ENCODE measurements at places on chromosomes 12 and 14.
A peak's percentile ranks its signal among the peaks of the same experiment; 100 is the strongest.

GRCh38 chr12:129610601-129611120 lies 293.2 kb downstream of the TMEM132D start:
- DNase-seq: peak; percentile 71

GRCh38 chr14:79318371-79318770 lies 892.9 kb downstream of the DIO2 start:
- DNase-seq: no peak

DNA sequence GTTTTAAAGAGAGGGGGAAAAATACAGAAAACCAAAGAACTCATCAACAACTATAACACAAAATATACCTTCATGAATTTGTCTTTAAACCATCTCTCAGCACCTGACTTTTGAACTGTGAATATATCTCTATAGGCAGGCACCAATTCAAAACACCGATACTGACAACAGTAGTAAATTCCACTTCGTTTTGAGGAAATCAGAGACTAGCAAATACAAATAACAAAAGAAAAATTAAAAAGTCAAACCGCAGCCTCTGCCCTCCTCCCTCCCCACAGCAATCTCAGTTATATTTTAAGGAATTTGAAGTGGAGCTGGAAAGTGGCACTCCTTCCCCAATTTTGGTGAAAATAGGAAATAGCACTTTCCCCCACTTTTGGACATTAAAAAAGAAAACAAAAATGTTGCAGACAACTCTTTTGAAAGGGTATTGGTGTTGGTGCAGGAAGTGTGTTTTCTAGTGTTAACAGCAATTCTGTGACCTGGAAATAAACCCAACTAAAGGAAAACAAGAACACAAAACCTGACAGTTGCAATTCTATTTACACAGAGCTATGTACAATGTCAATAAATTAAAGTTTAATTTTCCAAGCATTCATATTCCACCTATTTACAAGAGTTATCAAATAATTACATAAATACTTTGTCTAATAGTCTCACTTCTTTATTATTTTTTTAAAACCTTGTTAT lies 13.5 kb downstream of the TBX3 start:
- DNase-seq: no peak

DNA sequence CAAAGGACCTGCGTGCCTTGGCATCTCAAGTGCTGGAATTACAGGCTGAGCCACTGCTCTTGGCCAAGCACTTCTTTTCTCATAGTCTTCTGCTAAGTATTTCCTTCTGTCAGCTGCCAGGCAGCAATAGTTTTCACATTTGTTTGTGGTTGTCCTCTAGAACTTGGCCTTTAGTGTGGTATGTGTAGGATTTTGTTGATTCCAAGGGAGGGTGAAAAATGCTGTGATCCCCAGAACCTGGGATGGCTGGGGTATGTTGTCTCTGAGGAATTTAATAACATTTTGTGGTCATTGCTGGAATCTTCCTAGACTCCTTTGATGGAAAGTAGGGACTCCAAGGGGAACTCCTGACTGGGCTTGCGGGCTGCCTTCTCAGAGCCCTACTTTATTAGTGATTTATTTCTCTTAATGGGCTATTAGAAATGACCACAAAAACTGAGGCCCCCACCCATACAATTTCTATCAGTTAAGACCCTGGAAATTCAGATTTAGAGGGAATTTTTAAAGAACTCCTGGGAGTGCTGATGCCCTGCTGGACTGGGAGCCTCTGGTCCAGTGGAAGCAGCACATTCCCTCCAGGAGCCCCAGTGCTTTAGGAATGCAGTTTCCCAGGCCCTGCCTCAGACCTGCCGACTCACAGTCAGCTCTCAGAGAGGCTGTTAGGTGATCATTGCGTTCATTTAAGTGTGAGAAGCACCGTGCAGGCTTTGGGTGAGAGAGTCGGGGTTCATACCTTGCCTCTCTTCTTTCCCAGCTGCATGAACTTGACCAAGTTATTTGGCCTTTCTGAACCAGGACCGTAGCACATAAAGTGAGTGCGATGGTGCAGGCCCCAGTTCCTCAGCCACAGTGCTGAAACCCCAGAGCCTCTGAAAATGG lies 22.7 kb downstream of the TRAF3 start:
- DNase-seq: no peak

DNA sequence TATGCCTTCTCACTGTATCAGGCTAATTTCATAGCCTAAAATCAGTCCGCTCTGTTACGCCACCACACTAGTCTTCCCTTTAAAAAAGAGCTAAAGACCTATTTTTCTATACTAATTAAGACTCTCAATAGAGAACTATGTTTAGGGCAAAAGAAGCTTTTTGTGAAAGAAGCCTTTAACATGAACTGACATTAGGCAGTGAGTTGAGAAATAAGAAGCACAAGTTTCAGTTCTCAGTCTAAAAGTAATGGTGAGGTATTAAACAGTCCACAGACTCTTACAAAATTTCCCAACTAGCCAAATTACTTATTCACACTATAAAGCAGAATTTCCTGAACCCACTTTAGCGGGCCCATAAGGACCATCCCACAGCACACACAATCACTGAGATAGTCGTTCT lies 93.7 kb downstream of the SOX5 start:
- no peak for DNase-seq

DNA sequence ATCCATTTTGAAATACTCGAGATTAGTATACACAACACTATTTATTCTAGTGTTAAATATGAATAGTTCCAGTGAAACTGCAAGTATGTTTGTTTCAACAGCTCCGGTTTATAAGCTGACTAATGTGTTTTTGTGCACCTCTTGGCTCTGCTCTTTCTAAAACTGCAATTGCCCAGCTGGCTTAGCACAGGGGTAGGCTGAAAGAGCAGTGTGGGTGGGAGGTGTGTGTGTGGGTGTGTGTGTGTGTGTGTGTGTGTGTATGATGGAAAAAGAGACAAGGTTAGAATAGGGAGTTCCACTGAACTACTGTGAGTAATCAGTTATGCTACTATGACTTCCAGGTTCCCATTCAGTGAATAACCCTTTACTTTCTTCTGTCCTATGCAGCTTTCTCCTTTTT lies 37.8 kb upstream of the DDHD1 start:
- DNase-seq: no peak

DNA sequence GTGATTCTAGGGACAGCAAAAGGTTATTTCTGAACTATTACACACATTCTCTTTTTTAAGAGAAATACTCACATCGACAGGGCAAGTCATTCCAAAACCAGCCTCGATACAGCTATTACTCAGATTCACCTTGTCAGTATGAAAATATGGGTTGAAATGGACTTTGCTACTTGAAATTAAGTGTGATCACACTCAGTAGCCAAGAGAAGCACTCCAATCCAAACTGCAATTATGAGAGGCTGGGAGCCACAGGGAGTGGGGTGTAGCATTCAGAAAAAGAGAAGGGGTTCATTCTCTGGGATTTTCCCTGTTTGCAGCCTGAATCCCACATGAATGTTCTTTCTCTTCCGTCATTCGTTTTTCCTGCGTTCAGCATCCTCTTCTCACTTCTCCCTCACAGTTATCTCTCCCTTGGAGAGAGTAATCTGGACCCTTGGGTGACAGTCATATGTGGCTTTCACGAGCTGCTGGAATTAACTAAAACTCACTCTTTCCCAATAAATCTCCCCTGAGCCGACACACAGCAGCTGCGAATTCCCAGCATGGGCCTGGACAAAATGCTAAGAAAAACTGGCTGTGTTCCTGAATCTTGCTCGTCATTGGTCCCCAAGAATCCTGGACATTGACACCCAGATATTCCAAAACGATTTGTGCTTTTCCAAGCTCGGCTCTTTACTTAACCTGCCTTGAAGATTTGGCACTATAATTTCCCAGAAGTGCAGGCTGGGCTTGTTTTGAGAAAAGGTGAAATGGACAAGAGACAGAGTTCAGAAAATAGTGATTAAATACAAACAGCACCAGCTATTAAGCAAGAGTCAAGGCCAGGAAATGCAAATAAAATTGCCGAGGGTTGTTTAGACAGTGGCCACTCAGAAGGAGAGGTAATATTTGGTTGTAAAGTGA lies 199.5 kb upstream of the PLEKHG7 start:
- peak; percentile 62 for DNase-seq

- DNase-seq: no peak
Observed at GRCh38 chr14:31059152-31059924, 33.2 kb upstream of the STRN3 start.

GRCh38 chr12:108507971-108508642 lies 7.0 kb upstream of the FICD start:
- no peak for DNase-seq

GRCh38 chr14:56002876-56003625 lies 115.2 kb upstream of the PELI2 start:
- no peak for DNase-seq

Data from NCI-H1105 treated with DMSO at 0.1 percent for 48 hours (cell line).